Nucleus accumbens (tissue), 56 donors: ENCODE measurements at places on chromosomes 16 and 17.

GRCh38 chr17:51722994-51723393, 435.5 kb downstream of the CA10 start:
- no peak for DNase-seq

- no peak for DNase-seq
These were observed 27.1 kb downstream of the NXPH3 start for GRCh38 chr17:49602783-49603182.

GRCh38 chr16:31430380-31431052, 2.4 kb upstream of the COX6A2 start:
- no peak for DNase-seq

DNA sequence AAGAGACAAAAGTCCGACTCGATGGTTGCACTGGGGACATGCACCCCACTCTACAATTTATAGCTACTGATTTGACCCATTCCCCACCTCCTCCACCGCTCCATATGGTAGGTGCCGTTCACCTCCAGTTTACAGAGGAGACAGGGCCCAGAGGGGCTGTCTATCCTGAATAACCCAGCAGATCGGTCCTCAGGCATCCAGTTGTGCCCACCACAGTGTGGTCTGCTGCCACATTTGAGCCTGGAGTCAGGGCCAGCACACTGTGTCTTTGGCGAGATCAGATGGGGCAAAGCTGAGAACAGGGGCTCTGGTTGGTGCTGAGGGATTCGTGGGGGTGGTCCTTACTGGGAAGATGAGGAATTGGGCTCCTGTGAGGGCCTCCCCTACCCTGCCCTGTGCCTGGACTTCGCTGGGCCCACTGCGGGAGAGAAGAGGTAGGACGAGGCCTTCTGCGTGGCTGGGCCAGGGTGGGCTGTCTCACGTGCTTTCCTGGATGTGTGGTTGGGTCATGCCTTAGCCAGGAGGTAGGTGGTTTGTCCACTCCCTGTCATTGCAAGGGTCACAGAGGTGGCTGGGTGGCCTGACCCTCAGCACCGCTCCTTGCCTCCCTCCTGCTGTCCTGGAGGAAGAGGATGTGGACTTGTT, 2.8 kb downstream of the ADCY7 start:
- DNase-seq: no peak

DNA sequence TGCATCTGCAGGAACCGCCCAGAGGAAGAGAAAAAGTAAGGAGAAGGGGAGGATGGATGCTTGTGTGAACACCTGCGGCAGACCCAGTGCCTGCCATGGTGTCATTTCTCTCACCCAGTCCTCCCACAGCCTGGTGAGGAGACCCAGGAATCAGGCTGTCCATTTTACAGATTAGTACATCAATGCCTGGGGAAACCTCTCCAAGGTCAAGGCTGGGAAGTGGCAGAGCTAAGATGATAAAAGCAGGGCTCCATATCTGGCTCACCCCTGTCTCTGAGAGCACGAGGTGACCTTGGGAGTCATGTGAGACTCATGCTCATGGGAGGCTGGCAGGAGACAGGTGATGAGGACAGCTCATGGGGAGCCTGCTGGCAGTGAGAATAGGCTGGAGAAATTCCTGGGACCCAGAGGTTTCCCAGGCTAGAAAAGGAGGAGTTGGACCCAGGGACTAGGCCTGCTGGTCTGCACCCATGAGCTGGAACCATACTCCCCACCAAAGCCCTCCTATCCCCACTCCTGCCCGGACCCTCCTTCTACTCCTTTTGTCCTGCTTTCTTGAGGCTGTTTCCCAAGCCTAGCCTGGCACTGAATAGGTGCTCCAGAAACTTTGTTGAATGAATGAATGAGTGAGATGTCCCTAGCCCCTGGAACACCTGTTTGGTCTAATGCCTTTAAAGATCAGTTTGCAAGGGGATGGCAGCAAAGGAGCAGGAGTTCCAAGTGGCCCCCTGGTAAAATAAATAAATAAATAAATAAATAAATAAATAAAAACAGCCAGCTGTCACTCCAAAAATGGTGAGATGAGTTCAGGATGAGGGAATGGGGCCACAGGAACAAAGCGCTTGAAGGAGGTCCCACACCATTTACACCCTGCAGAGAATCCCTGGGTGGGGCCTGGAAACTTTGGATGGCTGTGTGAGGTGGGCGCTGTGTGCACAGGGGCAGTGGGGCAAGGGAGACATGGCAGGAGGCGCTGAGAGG, 1.6 kb downstream of the ZNF629 start:
- DNase-seq: no peak

DNA sequence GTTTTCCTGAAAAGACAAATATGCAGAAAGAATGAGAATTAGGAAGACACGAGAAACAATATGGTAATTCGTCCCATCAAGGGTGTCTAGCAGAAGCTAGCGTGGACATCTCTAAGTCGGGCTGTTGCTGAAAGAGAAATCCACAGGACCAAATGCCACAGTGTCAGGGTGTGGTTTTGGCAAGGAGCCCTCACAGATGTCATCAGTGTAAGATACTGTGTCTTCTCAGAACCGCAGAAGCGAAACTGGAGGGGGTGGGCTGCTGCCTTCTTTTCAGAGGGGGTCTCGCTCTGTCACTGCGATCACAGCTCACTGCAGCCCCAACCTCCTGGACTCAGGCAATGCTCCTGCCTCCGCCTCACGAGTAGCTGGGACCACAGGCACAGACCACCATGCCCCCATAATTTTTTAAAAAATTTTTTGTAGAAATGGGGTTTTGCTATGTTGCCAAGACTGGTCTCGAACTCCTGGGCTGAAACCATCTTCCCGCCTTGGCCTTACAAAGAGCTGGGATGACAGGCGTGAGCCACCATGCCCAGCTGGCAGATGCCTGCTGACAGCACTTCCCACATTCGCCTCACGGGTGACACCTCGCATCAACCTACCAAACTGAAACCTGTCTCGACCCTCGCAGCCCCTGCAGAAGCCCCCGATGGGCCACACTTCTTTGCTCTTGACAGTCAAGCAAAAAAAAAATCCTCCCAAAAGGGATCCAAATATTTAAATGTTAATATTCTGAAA, 26.2 kb downstream of the TRAP1 start:
- no peak for DNase-seq

- DNase-seq: no peak
These were observed 1.8 kb downstream of the LCAT start for GRCh38 chr16:67942200-67942509.
